ENCODE measurements at places on chromosomes 1 and 21.

DNA sequence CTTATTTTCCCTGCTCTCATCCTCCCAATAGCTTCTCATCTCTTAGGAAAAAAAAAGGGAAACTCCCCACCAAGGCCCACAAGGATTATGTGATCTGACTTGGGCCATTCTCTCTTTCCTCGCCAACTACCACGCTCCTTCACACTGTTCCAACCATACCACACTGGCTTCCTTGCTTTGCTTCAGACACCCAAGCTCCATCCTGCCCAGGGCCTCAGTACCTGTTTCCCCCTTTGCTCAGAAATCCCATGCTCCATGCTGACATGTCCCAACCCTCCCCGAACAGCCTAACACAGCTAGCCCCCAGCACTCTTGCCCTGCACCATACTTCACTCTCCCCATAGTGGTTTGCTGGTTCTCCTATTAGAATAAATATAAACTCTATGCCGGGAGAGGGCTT is 39.2 kb downstream of the MAB21L3 start:
- no peak for ATAC-seq

GRCh38 chr1:10208537-10208936 is 1.8 kb upstream of the KIF1B start:
- no peak for ATAC-seq

DNA sequence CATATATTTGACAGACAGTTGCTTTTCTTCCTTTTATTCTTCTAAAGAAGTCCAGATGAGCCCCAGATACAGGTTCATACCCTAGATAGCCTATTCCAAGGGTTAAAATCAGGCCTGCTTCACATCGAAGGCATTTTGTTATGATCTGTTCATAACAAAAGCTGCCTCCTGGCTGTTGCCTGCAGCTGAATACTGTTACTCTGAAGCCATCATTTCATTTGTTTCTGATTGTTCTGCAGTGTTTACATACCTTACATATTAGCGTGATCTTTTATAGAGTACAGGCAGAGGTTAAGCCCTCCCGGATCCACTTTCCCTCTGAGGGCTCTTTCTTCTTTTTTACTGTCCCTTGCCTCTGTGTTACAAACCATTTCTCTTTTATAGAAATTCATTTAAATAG is 219.0 kb upstream of the HOOK1 start:
- peak; percentile 75 for ATAC-seq

DNA sequence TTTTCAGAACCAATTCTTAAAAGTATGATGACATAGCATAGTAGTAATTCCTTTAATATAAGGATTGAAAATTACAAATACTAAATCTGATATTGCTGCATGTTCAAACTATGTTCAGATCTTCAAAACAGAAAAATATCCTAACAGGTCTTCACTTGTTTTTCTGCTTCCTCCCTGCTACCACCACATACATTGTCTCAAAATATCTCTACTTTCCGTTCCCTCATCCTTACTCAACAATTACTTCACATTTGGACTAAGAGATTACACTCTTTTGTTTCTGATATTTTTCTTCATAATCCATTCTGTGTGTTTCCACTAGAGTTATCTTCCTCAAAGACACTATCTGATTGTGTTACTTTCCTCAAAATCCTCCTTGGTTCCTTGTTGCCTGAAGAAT is 125.1 kb downstream of the NEK7 start:
- no peak for ATAC-seq

All from gastroesophageal sphincter (tissue), 4 donors.